ENCODE measurements at places on chromosomes 12 and 14. TPM values are rescaled to one million over a fixed set of nuclear protein-coding genes. Genes with fewer than 3 reads are reported as not detected.

SLC39A9 gene
- total RNA-seq = 70.9 TPM

- DNase-seq = no peak
Observed at GRCh38 chr12:93361151-93361919, 16.4 kb upstream of the NUDT4 start.

TUNAR gene
- total RNA-seq = not detected

DNA sequence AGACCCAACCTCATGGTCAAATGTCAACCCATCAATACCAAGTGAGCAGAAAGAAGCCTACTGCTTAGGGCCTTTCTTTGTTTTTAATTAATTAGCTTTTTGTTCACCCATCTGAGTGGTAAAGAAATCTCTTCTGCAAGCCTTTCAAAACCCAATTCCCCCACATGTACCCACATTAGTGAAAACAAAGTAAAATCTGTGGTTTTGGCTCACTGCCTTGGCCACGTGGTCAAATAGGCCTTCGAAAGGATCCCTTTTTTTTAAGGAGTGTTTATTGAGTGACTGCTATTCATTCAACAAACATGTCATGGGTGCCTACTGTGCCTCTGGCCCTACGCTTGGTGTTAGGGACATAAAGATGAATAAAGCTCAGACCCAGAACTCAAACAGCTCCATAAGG lies 160.1 kb downstream of the NUAK1 start:
- no peak for DNase-seq

GRCh38 chr12:107144990-107145389 lies 51.6 kb upstream of the CRY1 start:
- DNase-seq = no peak

GRCh38 chr14:102539544-102540314 lies 30.2 kb upstream of the ANKRD9 start:
- peak; percentile 94 for DNase-seq

GRCh38 chr12:124322271-124322998 lies 27.5 kb downstream of the RFLNA start:
- DNase-seq = no peak

- DNase-seq = no peak
Observed at GRCh38 chr14:92532490-92533163, 19.0 kb downstream of the RIN3 start.

GRCh38 chr12:1532375-1533165 lies 61.8 kb downstream of the FBXL14 start:
- no peak for DNase-seq

DNA sequence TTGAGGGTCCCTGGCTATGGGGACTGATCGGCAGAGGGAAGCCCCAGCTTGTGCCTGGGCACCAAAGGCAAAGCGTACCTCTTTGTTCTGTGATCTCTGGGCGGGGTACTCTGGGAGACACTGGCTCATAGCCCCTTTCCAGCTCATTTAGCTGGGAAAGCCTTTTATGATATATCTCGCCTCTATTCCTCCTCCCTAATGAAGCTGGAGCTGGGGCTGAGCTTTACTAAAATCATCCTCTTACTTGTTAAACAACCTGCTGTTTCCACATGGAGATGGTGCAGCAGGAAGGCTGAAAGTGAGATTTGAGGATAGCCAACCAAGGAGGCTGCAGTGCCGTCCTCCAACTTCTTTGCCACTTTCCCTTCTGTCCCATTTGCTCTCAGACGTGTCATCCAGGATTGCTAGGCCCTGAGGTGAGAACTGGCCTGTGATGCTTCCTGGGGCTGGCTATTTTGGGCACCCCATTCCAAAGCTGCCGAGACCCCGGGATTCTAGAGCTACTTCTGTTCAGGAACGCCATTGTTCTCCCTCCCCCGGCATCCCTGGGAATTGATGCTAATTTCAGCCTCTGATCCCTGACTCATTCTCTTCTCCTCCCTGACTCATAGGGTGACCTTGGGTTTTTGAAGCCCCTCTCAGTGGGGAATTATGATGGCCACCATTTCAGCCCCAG lies 16.0 kb downstream of the PDE1B start:
- no peak for DNase-seq

DNA sequence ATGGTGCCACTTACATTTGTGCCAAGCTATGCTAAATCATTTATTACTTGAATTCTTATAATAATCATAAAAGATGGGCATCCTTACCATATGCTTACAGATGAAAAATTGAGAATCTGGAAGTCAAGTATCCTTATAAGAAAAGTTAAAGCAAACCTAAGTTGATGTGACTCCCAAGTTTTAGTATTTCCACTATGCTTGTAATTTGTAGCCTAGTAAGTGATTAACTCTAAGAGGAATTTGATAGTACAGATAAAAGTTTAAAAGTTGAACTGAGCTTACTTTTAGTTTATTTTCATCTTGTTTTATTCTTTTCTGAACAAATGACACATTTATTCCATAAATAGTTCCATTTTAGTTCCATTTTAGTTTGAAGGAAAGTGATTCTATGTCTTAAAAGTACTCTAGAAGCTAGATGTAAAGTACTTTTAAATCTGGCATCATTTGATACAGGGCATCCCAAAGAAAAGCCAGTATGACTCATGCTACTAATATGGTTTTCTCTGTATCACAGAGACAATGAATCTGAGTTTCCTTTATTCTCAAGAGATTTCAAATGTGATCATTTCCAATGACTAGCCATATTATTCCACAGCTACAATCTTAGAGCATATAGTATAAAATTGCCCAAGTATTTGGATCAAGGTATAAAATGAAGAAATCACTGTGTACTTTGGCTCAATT lies 596.0 kb downstream of the SLC16A7 start:
- DNase-seq = no peak

DNA sequence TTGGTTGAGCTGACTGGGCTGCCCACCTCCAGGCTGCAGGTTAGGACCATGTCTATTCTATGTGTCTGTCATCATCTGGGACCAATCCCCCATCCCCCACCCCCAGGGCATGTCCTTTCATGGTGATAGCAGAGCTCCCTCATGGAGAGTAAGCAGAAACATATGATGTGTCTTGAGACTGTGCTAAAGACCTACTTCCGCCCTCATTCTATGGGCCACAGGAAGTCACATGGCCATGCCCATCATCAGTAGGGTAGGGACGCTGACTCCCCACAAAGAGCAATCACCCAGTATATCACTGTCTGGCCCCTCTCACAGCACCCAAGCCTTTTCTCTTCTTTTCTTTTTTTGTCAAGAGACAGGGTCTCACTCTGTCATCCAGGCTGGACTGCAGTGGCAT lies 99.7 kb downstream of the CMKLR1 start:
- no peak for DNase-seq

DNA sequence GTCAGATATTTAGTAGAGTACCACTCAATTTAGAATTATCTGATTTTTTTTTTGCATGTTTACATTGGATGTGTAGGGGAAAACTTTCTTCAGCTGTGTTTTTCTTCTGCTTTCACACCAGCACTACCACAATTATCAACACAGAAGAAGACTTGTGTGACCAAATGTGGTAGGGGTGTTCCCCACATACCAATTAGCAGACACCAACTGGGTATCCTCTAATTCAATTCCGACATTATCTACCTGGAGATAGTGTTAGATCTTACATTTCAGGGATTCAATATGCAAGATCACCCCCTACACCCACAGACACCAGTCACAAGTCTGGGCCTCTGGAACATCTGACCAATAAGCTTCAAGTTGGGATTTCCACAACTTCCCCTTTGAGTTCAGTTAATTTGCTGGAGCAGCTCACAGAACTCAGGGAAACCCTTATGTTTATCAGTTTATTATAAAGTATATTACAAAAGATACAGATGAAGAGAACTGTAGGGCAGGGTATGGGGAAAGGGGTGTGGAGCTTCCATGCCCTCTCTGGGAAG lies 4.1 kb upstream of the KLRG1 start:
- DNase-seq = no peak

DNA sequence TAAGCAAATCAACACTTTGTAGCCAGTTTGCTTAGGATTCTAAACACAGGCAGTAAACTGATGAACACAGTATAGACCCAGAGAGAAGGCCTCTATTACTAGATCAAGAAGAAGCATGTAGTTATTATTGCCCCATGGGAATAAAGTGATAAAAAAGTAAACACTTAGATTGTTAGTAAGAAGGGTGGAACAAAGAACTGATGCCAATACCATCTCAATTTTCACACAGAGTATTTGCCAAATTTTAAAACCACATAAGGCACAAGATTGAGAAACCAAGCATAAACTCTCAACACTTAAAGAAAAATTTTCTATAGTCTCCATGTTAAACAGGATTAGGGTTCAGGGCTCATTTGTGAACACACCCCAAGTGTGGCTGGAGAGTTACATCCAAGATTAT lies 77.0 kb upstream of the SYT1 start:
- DNase-seq = no peak

ZNF839 gene
- 12.1 TPM for total RNA-seq

IL31 gene
- total RNA-seq = not detected

PSMB11 gene
- not detected for total RNA-seq

- DNase-seq = no peak
Observed at GRCh38 chr12:108854451-108855283, 2.7 kb downstream of the SSH1 start.

- no peak for DNase-seq
Observed at GRCh38 chr12:32820376-32820931, 64.8 kb upstream of the YARS2 start.

ZFHX2 gene
- total RNA-seq = 0.39 TPM
